Activated CD4-positive, alpha-beta memory T cell treated with anti-CD3 and anti-CD28 coated beads for 36 hours (primary cell): ENCODE measurements at places on chromosomes 7 and 10. TPM values are rescaled to one million over a fixed set of nuclear protein-coding genes. Genes with fewer than 3 reads are reported as not detected.

DNA sequence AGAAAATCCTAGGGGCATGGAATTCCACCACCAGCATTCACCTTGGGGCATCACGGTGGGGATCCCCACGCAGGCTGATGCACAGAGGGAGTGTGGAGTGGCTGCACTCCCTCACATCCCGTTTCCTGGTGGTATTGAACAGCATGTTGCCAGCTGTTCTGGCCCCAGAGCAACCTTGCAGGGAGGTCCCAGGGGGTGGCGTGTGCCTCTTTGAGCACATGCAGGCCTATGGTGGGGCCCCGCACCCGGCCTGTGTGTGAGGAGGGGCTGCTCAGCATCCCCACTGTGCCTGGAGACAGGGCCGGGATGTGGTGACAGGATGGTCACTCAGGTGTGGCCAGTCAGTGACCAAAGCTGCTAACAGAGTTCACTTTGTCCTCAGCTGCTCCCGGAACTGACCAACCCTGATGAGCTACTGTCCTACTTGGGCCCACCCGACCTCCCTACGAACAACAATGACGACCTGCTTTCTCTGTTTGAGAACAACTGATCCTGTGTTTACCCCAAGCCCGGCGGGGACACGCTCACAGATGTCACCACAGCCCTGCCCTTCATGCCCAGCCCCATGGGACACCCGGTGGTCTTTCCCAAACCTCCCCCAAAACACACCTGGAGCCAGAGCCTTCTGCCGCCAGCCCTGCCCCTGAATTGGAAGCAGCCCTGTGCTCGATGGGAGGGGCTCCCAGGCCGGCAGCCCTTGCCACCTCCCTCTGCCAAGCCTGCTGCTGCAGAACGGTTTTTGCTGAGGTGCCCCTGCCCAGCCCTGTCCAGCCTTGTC is 18.7 kb downstream of the ZMIZ2 start:
- H3K4me3 ChIP-seq = no peak overlapping the region
- H3K4me1 ChIP-seq = peaks cover 35% of the 10 kb centered on the region
- H3K36me3 ChIP-seq = peaks cover 36% of the 10 kb centered on the region
- no peak for DNase-seq
- H3K27ac ChIP-seq = peak overlapping the region; percentile 13
- no peaks in the 10 kb centered on the region for H3K27me3 ChIP-seq

ABCB4 gene
- not detected for total RNA-seq

EIF4H gene
- 410 TPM for total RNA-seq

DNA sequence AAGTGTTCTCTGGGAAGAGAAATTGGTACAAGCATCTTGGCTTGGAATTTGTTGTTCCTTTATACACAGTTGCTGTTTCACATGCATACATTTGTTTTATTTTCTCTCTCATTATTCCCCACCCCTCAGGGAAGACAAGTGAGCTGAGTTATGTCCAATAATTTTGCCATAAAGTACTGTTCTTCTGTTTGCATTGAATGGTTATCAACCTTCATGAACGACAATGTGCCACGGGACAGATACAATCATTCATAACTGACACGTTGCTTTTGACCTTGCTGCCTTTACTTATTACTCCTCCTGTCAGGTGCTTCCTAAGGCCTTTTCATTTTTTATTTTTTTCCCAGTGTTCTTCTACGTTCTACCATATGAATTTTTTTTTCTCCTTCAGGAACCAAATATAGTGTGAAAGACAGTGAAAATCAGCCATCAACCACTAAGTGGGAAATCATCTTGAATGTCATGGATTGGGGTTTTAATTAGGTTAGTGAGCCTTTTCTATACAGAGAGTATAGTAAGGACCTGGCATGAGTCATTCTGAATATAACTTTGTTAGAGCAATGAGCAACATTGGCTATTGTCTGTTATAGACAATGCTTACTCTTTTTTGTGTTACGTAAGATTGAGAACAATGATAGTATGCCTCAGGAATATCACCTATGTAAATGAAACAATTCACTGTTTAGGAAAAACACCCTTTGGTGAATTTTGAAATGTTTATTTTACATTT is 383.2 kb downstream of the MALRD1 start:
- H3K4me1 ChIP-seq = no peaks in the 10 kb centered on the region
- H3K36me3 ChIP-seq = no peaks in the 10 kb centered on the region
- DNase-seq = no peak
- H3K27me3 ChIP-seq = no peaks in the 10 kb centered on the region
- H3K27ac ChIP-seq = no peak overlapping the region

SEC31B gene
- total RNA-seq = 47.2 TPM

- no peaks in the 10 kb centered on the region for H3K4me1 ChIP-seq
- H3K4me3 ChIP-seq = no peak overlapping the region
- no peak for DNase-seq
- no peaks in the 10 kb centered on the region for H3K36me3 ChIP-seq
- no peak overlapping the region for H3K27ac ChIP-seq
These were observed 77.0 kb downstream of the SLC25A13 start for GRCh38 chr7:96244992-96245292.

- DNase-seq = no peak
- no peak overlapping the region for H3K4me3 ChIP-seq
- H3K27ac ChIP-seq = no peak overlapping the region
- H3K27me3 ChIP-seq = no peaks in the 10 kb centered on the region
- H3K4me1 ChIP-seq = no peaks in the 10 kb centered on the region
- H3K36me3 ChIP-seq = no peaks in the 10 kb centered on the region
These were observed 780.6 kb downstream of the INHBA start for GRCh38 chr7:40922316-40922670.
